ENCODE measurements at places on chromosomes 3 and 15.

DNA sequence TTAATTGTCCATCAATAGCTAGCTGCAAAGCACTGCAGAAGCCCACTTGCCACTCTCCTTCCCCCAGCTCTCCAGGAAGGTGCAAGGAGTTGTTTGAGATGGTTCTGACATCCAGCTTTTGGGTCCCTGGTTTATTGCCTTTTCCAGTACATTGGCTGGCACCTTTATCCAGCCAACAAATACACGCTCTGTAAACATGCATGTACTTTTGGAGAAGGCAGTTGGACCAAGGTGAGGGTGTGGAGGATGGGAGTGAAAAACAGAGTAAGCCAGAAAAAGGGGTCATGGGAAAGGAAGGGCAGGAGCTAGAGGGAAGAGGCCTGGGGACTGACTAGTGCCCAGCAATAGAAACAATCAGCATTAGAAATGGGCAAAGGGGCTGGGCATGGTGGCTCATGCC lies 102.7 kb downstream of the CGNL1 start:
- DNase-seq = no peak

DNA sequence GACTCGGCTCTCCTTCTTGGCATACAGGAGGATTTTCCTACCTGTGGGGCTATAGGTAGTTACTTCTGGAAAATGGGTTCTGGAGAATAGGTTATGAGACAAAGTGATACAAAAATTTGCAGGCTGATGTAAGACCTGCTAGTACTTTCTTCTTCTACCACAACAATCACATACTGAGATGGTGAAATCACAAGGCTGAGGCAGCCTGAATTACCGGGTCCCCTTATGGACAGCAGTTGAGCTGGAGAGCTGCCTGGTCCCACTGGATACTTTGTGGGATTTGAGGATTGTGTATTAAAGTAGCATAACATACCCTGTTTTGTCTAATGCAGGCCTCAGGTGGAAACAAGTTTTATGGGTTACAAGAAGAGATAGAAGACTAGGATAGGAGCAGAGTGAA lies 86.5 kb upstream of the FAM98B start:
- no peak for DNase-seq

DNA sequence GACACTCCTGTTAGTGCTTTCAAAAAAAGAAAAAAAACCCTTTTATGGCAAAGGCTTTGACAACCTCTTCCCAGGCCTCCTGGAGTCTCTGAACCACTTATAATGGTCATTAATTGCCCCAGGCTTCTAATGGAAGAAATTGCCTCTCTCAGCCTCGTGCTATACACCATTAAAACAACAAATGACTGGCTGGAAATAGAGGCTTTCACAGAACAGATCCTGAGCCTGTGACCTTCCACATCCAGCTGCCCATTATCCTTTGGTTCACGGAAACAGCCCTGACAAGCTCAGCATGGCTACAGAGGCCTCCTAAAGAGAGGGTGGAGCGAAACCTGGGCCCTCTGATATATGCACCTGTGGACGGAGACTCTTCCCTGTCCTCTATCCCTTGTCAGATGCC lies 26.8 kb upstream of the MKRN3 start:
- no peak for DNase-seq

GRCh38 chr3:105499961-105500360 lies 133.3 kb downstream of the ALCAM start:
- no peak for DNase-seq

- no peak for DNase-seq
These were observed 14.5 kb upstream of the PLXND1 start for GRCh38 chr3:129620828-129621559.

- no peak for DNase-seq
These were observed 886.8 kb downstream of the VGLL3 start for GRCh38 chr3:86104154-86104553.

DNA sequence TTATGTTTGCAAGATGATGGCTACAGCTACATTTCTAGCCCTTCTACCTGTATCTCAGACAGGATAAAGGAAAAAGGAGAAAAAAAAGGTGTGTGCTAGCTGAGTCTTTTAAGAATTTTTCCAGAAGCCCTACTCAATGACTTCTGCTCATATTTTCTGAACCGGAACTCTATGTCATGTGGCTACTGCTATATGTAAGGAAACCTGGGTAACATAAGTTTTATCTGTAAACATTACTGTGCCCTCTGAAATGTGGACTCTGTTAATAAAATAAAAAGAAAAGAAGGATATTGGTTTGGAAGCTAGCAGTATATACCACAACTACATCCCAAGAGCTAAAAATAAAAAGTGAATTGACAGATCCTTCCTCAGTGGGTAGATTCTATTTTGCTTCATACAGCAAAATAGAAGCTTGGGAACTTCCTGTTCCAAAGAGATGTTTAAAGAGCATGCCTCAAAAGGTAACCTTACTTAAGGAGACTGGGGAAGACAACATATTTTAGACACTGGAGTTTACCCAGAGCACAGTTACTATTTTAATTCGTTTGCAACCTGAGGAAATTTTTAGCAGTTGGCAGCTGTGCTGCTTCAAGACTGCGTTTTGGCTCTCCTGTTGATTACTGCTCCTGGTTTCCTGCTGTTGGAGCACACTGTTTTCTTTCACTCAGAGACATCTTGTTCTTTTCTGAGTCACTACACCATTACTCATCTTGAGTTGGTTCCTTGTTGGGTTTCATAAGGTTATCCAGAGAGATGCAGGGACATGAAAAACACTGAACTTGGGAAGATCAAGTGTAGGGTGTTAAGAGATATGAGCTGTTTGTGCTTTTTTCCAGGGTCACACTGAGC lies 280.7 kb downstream of the NFKBIZ start:
- DNase-seq = no peak

- no peak for DNase-seq
These were observed 18.8 kb upstream of the GASK1A start for GRCh38 chr3:42960282-42960681.

- DNase-seq = no peak
These were observed 14.2 kb upstream of the CAND2 start for GRCh38 chr3:12782172-12782815.
